ENCODE measurements at places on chromosomes 7 and 10.

- no peak for DNase-seq
Observed at GRCh38 chr10:80472234-80473095, 18.4 kb downstream of the TSPAN14 start.

GRCh38 chr10:124286621-124287020, 132.1 kb downstream of the OAT start:
- no peak for DNase-seq

DNA sequence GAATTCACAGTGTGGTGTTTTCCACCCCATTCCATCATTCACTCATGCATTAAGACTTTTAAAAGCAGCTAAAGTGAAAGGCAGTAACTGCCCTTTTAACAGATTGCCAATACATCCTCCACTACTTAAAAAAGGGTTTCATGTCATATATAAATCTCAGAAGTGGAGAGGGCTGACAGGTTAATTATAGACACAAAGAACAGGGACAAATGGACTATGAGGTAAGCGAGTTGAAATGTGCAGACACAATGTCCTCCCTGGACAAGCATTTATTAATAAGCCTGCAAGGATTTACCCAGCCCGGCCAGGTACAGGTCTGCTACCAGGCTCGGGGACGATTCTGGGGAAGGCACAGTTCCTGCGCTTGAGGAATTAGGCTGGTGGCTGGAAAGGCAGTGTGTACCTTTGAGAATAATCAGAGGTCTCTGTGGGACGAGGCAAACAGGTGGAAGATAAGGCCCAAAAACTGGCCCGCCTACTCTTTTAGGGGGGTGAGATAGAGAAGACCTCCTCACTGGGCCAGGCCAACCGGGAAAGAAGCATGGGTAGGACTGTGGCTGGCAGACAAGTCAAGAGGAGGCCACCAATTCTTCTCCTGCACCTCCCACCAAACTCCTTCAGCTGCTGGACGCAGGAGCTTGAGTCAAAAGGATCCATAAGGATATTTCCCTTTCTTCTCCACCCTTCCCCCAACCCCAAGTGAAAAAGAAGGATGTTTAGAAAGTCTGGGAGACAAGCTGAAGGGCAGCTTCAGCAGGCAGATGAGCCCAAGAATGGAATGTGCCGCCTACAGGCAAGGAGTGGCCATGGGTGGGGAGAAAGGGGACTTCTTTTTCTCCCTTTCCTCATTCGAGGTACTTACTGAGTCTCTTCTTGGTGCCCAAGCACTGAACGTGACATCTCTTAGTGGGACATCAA, 1.5 kb downstream of the PDLIM1 start:
- no peak for DNase-seq

- no peak for DNase-seq
Observed at GRCh38 chr7:105060923-105061322, 46.9 kb downstream of the KMT2E start.

DNA sequence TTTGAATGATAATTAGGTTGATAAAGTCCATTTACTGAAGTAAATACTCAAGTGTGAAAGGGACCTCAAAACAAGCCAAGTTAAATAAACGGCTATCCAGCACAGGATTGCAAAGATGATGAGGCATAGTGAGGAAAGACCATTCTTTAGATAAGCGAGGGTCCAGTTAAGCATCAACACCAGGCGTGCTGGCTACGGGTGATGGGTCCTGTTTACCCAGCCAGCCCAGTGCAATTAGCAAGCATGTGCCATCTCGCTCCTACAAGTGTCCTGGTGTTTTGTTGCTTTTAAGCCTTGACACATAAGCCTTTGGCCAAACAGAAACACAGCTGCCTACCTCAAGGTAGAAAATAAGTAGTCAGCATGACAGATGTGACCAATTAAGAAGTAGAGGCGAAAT, 7.1 kb downstream of the NEBL start:
- DNase-seq = no peak
